ENCODE measurements at places on chromosomes 11 and 22. TPM values are rescaled to one million over a fixed set of nuclear protein-coding genes. Genes with fewer than 3 reads are reported as not detected.

GRCh38 chr11:112949781-112950575 lies 11.2 kb upstream of the NCAM1 start:
- no peak for DNase-seq

The SHISA8 gene
- not detected for total RNA-seq

DNA sequence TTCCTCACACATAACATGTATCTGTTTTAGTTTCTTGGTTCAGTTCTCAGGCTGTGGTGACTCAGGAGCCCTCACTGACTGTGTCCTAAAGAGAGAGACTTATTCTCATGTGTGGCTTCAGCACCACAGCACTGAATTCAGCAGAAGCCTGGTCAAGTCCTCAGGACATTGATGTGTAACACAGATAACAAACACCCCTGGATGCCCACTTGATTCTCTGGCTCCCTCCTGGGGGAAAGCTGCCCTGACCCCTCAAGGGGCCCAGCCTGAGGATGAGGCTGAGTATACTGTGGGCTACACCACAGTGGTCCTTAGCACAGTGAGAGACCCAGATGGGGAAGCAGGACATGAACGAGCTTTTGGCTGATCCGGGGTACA lies 87.2 kb upstream of the VPREB1 start:
- DNase-seq: no peak

DNA sequence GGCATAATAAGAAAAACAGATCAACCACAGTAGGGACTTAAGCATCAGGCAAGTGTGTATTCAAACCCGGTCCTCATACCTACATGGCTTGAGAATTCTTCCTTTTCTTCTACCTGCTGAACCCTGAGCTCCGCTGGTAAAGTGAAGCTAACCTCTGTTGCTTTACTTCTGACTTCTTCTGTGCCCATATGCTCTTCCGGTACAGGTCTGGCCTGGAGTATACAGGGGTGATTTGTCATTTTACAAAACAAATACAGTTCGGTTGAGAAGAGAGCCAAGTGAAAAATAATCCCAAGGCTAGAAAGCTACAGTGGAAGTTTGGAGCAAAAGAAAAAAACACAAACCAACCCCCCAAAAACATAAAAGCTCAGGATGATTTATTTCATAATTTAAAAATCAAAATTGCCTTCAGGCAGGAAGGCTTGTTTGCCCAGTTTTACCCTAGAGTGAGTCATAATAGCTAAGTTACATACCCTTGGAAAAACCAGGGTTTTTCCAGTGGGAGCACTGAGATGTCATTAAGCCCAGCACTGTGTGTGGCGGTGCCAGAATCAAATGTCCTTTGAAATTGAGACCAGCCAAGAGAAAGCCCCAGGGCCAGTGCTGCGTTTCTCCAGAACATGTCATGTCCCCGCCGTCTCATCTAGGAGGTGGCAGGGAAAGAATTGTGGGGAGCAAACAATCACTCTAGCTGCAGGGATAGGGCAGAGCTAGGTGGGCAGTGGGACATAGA lies 305.5 kb upstream of the ISX start:
- DNase-seq: no peak

- no peak for DNase-seq
Measured at GRCh38 chr11:86459002-86459385, 84.3 kb downstream of the CCDC81 start.

DNA sequence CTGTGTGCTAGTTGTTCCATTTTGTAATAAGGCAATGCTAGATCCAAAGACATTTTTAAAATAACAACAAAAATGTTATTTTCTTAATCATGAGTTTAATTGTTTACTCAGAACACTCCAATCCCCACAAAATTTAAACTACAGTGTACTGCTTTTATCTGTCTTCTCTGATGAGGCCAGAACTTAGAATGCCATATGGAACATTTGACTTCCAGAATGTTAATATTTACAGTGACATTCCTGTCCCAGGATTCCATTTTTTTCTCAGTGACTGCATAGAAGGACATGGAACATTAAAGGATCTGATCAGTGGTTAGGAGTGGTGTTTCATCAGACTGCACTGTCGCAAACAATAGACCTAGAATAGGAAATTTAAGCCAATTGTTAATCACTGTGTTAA lies 494.9 kb upstream of the ARHGAP42 start:
- DNase-seq: no peak

The C11orf52 gene
- total RNA-seq: 33.4 TPM

DNA sequence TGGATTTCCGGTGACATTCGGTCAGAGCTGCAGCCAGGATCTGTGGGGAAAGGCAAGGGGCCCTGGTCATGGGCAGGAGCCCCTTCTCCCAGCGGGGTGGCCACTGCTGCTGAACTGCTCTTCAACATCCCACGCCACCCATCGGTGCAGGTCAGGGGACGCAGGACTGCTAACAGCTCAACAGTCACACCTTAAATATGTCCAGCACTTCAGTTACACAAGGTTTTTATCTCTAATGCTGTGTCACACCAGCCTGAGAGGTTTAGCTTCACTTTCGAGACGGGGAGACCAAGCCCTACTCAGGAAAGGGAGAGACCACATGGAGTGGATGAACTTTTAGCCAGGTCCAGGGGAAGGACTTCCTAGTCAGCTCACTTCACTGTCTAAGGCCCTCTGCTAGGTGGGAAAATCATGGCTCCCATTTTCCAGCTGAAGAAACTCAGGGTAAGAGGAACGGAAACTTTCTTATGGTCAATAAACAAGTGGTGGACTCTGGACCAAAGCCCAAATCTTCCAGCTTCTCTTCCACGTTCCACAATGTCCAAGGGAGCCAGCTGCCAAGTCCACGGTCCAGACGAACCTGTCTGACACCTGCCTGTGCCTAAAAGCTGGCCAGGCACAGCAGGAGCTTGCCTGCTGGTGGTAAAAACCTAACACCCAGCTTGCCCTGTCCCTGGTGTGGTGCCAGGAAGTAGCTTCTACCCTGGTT lies 21.0 kb upstream of the CHADL start:
- no peak for DNase-seq

The APOA5 gene
- total RNA-seq: not detected

DNA sequence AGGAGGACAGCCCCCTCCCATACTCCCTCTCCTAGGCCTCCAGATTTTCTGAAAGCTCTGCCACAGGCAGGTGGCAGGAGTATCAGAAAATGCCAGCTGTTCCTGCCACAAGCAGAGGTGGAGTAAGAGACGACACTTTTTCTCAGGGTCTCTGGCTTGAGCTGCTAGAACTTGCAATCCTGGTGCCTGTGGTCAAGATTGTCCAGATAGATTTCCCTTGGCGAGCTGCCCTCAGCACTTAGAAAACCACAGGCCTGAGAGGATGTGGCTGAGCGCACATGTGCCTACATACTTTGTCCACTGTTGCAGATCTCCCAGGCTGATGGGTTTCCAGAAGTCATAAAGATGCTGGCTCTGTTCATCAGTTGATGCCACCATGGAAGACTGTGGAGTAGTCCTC lies 65.7 kb upstream of the NAV2 start:
- DNase-seq: peak; percentile 96

- no peak for DNase-seq
Measured at GRCh38 chr11:20116825-20117224, 43.5 kb downstream of the DBX1 start.

DNA sequence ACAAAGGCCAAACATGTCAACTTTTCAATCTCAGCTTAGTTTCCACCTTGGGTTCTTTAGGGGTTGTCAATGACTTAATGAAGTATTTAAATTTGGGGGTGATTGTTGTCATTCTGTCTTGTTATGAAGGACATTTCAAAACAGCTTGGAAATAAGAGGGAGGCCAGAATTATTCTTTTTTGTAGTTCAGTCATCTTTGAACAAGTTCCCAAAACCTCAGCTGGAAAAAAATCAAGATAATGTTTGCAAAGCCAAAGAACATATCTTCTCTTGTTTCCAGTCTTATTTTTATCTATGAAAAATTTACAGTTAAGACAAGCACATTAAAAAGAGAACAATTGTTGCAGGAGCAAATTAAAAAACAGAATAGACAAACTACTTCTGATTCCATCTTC lies 612.8 kb downstream of the INSC start:
- no peak for DNase-seq

GRCh38 chr11:23990346-23991164 lies 506.3 kb upstream of the LUZP2 start:
- DNase-seq: no peak

The GSTT2B gene
- total RNA-seq: 13.8 TPM

DNA sequence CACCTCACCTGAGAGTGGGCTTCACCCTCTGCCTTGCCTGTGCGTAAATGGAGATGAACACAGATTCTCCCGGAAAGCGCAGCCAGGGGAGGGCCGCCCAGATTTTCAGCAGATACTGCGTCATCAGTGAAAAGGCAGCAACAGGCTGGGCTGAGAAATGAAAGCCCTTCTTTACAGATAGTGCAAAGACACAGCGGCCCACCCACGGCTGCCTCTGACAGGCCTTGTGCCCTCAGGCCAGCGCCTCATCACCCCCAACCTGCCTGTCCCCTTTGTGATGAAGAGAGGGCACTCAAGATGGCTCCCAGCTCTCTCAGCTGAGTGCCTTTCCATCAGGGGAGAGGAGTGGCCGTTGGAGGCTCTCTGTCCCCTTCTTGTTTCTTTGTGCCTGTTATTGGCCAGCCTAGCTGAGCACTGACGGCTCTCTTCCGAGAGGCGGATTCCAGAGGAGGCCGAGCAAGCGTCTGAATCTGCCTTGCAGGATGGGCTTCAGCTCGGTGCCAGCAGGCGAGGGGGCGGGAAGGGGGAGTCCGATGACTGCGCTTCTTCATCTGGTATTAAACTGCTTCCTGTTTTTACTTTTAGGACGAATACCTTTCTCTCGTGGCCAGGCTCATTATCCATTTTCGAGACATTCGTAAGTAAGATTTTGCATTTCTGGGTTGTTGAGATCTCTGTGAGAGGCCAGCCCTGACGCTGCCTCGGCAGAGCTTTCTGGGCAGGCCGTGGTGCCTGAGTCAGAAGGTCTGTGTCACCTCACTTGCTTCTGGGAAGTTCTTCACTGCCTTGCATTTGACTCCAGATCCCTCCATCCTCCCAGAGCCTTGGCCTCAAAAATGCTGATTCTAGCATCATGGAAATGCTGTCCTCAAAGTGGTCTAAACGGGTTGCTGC lies 43.7 kb downstream of the MED15 start:
- no peak for DNase-seq

DNA sequence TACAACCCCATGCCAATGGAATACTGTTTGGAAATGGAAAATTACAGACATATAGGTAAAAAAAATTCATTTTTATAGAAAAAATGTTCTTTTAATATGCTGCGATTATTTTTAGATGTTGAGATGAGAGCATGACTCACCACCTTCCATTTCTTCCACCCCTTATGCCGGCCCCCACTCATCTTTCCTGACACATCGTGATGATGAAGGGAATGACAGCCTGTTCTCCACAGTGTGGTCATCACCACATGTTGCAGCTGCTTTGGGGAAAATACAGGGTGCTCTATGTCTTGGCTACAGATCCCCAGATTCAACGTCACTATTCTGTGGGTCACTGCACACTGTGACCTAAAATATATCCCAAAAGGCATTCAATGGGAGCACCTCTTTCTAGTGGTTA lies 916.2 kb downstream of the METTL15 start:
- DNase-seq: no peak

- no peak for DNase-seq
Measured at GRCh38 chr11:369336-370018, at the start of gene B4GALNT4. TSS of gene B4GALNT4 (plus strand) at chr11:369499. CDS start at chr11:369804, 305 bp downstream.

DNA sequence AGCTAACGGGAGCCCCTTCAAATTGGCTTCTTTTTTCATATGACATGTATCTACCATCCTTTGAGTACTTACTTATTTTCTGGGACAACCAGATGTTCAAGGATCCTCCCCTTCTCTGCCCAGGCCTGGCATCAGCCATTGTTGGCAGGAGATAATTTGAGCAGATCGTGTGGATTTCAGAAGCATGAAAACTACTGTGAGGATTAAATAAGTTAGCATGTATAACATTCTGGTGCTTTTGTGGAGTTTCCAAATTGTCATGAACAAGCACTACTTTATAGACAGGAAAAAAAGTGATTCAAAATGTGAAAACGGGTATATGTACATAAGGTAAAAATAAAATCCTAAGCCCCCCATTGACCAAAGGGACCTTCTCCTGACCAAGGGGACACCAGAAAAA lies 2.1 kb upstream of the NADSYN1 start:
- DNase-seq: no peak

DNA sequence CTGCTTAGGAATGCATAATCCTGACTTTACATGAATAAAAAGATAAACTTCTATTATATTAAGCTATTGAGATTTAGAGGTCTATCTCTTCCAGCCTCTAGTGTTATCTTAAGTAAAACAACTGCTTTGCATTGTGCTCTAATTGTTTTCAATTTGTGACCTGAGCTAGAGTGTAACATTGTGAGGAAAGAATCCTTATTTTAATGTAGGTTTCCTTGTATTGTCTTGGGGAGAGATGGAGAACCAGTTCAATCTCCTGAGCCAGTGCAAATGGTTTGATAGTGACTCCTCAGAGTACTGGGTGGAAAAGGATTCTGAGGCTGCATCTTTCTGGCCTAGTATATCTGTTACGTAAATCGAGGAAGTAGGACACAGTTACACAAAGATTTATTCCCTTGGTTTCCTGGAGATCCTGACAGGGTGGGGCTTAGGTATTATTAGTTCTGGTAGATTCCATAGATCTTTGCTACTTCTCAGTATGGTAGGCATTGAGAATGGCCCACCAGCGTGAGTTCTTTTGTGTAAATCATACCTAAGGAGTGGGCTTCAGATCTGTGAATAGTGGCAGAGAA lies 683.5 kb upstream of the CCDC179 start:
- no peak for DNase-seq

DNA sequence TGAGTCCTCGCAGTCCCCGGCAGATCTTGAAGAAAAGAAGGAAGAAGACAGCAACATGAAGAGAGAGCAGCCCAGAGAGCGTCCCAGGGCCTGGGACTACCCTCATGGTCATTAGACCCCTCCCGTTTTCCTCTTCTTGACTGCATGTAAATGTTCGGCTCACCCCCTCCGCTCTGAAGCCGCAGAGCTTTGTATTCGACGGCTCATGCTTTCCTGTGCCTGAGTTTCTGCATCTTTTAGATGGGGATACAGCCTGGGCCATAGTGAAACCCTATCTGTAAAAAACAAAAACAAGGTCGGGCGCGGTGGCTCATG lies 7.7 kb downstream of the USP18 start:
- DNase-seq: no peak
